ENCODE measurements at places on chromosomes 5 and 9.
A peak's percentile ranks its signal among the peaks of the same experiment; 100 is the strongest.

DNA sequence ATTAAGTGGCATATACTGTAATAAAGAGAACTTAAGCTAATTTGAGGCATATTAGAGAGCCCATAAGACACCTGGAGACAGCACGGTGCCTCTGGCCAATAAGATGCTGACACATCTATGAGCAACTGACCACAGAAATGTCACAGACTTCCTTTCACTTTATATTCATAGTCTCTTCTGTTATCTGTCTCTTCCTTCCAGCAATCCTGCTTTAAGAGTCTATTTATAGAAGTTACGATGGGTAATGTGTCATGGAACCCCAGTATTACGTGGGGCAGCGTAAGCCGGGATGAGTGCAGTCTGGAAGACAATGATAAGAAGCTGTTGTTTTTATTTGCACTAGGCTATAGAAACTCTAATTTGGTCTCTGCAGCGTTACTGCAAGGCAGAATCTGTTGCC lies 136.8 kb downstream of the CFAP90 start:
- no peak for DNase-seq

GRCh38 chr5:134132372-134133187 lies 18.1 kb downstream of the TCF7 start:
- no peak for DNase-seq

- no peak for DNase-seq
Observed at GRCh38 chr5:8934455-8934854, 611.4 kb downstream of the SEMA5A start.

- no peak for DNase-seq
Observed at GRCh38 chr5:57511321-57511720, 28.7 kb upstream of the ACTBL2 start.

- DNase-seq, result peak; percentile 15
Observed at GRCh38 chr9:128575469-128575868, 23.1 kb downstream of the SPTAN1 start.

DNA sequence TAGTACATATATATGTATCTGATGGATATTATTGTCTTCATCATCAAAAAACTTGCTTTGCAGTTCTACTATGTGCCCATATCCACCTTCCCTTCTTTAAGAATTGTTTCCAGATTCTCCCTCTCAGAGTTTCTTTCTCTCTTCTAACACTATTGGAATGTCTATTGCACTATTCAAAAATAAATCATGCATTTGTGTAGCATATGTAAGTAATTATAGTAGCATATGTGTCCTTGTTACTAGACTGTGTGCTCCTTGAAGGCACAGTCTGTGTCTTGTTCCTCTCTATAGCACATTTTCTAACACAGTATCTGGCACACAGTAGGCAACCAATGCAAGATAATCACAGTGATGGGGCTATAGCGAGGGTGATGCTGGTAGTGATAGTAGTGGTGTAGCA lies 43.4 kb upstream of the TRIM32 start:
- no peak for DNase-seq

GRCh38 chr5:142024771-142025304 lies 12.0 kb upstream of the GNPDA1 start:
- DNase-seq, result peak; percentile 90

- no peak for DNase-seq
Observed at GRCh38 chr5:140037012-140037411, 6.1 kb downstream of the NRG2 start.
